ENCODE measurements at places on chromosomes 7 and 10.

DNA sequence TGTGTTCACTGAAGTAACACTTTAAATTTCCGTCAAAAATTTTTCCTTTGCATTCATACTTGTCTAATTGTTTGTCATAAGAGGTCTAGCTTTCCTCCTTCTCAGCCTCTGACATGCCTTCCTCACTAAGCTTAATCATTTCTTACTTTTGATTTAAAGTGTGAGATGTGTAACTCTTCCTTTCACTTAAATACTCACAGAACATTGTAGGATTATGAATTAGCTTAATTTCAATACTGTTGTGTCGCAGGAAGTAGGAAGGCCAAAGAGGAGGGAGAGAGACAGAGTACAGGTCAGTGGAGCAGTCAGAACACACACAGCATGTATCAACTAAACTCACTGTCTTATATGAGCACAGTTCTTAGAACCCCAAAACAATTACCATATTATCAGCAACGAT is 99.0 kb downstream of the SRPK2 start:
- DNase-seq: no peak

GRCh38 chr7:87212498-87212897 is 7.0 kb downstream of the TMEM243 start:
- DNase-seq: no peak

DNA sequence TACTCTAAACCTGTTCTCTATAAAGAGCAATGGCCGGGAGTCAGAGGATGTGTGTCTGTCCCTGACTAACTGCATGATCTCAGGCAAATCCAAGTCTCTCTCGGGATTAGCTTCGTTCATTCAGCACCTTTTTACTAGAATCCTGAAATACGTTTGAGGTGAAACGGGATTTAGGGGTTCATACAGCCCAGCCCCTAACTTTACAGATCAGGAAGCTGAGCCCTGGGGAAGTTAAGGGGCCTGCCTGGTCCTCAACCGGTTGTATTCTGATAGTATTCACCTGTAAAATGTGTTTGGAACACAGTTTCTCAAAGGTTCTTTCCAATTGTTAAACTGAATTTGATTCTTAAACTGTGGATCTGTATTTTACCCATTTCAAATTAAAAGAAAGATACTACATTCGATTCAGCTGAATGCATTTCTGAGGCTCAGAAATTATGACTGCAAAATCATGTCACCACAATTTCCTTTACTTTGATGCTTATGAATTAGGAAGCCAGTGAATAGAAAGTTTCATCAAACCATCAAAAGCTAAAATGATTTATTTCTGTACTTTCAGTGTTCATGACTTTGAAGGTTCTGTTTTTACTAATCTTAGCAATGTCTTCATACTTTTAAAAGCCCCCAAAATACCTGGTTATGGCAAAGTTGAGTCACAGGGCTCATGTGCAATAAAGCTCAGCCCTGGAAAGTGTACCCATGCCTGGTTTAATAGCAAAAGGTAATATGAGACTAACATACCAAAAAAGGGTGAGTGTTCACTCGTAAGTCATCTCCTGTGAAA is 28.9 kb upstream of the EZH2 start:
- no peak for DNase-seq

DNA sequence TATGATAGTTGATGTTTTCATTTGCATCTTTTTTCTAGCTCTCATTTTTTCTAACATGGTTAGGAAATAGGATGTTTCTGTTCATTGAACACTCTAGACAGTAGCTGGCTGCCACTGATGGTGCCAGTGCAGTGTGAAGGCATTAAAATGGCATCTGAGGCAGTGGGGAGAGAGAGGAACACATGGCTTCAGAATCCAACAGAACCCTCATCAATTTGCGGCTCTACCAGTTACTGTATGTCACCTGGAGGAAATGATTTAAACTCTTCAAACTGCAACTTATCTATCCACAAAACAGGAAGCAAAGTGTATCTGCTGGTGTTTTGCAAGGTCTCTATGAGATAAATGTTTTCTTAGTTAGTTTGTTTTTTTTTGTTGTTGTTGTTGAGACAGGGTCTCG is 305.2 kb upstream of the PRKCQ start:
- DNase-seq: no peak

DNA sequence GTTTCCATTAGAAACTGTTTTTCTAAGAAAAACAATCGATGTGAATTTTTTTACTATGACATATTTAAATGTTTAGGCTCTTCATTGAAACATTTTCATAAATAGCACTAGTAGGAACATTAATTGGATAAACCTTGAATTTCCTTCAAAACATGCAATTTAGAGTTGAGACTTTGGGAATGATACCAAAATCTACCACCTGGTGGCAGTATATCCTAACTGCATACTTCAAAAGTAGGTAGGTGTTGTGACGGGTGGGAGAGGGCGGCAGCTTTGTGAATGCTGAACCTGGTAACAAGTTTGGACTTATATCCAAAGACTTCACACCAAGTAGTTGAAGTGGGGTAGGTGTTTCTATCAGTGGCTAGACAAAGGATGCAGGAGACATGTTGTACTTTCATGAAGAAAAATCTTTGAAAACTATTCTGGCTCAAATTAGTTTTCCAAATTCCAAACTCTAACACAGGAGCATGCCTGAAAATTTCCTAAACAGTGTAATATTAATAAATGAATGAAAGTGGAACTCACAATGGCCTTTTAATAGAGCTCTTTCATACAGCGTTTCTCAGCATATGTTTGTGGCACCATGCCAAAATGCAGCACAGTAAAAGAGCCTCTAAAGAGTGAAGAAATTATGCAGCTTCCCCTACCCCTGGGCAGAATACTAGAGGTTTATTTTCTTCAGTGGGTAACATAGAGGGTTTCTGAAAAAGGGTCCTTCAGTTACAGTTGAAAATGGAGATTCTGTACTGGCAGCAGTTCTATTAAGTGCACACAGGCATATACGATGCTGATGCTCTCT is 201.0 kb upstream of the TPK1 start:
- DNase-seq: no peak

DNA sequence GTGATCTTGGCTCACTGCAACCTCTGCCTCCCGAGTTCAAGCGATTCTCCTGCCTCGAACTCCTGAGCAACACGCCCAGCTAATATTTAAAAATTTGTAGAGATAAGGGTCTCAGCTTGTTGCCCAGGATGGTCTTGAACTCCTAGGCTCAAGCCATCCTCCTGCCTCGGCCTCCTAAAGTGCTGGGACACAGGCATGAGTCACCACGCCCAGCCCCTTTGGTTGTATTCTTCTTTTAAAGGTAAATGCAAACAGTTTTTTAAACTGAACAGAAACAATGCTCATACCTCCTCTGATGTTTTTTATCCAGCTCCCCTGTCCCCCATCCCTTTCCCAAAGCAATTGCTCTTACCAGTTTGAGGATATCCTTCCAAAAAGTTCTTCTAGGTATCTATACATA is 79.5 kb upstream of the DUSP5 start:
- no peak for DNase-seq

DNA sequence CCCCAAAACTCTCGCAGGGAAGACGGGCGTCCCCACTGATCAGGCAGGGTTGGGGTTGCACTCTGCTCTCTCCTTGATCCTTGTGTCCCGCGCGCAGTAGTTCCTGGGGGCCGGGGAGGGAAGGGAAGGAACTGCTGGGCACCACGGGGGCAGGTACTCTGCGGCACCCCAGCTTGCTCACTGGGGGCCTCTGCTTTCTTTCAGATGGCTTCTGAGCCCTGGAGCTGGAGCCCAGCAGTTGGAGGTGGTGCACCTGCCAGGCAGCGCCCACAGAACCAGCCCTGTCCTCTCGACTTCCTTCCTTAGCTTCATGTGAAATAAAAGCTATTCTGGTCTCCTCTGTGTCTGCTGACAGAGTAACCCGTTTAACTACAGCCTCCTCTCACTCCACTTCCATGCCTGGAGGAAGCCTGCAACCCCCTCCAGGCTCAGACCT is 12.2 kb downstream of the PLAC9 start:
- DNase-seq: no peak

GRCh38 chr10:101903827-101904550 is 60.4 kb upstream of the KCNIP2 start:
- no peak for DNase-seq

DNA sequence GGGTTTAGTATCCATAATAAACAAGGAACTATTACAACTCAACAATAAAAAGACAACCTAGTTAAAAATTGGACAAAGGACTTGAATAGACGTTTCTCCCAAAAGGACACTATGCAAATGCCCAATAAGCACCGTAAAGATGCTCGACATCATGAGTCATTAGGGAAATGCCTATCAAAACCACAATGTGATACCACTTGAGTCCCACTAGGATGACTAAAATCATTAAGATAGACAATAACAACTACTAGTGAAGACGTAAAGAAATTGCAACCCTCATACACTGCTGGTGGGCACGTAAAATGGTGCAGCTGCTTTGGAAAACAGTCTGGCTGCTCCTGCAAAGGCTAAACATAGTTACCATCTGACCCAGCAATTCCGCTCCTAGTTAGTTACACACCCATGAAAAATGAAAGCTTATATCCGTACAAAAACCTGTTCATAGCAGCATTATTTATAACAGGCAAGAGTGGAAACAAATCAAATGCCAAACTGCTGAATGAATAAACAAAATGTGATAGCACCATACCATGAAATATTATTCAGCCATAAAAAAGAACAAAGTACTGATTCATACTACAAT is 17.3 kb downstream of the CCDC3 start:
- DNase-seq: no peak

DNA sequence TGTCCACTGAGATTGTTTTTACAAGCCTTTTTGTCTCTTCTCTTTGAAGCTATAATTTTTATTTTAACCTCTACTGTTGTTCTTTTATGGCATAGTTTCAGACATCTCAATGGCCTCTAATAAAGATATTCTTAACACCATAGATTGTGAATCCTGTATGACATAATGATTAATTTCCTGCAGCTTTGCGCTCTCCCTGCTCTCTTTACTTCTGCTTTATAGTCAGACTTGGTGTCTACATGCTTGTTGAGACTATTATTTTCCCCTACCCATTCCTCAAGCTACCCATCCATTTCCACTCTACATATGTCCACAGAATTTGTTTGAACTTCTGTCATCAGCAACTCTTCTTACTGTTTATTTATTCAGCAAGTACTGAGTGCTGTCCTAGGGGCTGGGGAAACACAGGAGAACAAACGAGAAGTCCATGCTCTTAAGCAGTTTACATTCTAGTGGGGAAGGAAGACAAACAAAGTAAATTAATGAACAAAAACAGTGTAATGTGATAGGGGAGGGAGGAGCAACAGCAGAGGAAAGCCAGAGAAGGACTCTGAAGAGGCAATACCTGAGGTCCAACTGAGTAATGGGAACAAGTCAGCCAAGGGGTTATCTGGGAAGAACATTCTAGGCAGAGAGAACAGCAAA is 110.1 kb downstream of the CDK14 start:
- DNase-seq: peak; percentile 3

DNA sequence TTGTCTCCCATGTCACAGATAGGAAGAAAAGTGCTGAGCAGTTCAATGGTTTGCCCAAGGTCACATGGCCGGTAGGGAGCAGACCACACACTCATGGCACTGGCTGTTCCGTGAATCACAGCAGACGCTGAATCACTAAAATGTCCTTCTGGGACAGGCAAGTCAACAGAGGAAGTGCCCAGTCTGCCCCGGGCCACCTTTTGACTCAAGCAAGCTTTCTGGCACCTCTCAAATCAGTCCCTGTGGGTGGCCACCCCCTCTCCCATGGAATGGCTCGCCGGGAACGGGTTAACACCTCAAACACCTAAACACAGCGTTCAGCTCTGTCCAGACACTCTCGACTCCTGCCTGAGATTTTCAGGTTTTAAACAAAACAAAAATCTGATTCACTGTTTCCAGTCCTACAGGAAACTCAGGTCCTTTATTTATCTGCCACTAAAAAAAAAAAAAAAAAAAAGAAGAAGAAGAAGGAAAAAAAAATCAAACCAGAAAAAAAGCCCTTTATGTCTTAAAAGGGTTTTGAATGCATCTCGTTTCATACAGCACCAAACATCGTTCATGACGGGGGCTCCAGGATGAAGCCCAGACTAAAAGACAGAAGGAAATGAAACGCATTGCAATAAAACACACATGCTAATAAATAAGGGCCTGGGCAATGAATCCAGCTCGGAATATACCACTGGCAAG is 15.5 kb downstream of the CARD11 start:
- no peak for DNase-seq

DNA sequence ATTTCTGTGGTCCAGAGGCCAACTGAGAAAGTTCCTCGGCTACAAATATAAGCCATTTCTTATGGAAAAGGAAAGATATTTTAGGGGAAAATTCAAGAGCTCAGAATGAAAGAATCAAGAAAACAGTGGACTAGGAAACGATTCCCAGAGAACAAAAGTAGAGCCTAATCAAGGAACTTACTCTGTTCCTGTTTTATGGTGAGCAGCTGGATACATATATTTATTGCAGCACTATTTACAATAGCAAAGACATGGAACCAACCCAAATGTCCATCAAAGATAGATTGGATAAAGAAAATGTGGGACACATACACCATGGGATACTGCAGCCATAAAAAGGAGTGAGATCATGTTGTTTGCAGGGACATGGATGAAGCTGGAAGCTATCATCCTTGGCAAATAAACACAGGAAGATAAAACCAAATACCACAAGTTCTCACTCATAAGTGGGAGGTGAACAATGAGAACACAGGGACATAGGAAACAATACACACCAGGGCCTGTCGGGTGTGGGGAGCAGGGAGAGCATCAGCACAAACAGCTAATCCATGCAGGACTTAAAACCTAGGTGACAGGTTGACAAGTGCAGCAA is 298.7 kb downstream of the THSD7A start:
- DNase-seq: no peak

- no peak for DNase-seq
These were observed 39.1 kb downstream of the NHLRC2 start for GRCh38 chr10:113893570-113893969.

DNA sequence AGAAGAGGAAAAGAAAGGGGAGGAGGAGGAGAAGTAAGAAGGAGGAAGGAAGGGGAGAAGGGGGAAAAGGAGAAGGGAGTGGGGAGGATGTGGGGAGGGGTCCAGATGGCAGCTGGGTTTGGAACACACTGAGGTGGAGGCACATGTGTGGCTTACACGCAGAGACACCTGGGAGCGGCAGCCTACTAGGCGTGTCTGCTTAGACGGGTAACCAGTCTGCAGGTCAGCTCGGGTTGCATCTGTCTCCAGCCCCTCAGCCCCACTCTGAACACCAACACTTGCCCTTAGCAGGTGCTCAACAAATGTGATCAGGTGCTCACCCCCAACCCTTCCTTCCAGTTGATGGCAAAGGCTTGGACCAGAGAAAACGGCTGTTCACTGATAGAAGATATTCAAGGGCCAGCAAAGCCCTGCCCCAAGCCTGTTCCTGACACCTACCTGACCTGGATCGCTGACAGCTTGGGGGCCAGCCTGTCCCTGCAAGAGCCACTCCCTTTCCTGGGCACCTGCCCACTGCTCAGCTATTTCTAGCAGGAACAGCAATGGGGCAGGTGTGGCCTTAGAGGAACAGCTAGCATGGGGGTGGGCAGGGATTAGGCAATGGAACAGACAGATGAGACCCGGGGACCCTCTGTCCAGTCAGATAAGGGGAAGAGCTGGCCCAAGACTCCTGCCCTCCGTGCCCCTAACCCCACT is 70.5 kb downstream of the SH3PXD2A start:
- DNase-seq: no peak

- DNase-seq: no peak
These were observed 259.1 kb downstream of the PTPRN2 start for GRCh38 chr7:158328376-158329013.

- no peak for DNase-seq
These were observed 171.2 kb downstream of the EBF3 start for GRCh38 chr10:129792864-129793263.

All from bone marrow (tissue), 2 donors.